ENCODE measurements at places on chromosomes 6 and 20.

- DNase-seq, result no peak
Observed at GRCh38 chr20:21339499-21339898, 36.4 kb downstream of the XRN2 start.

DNA sequence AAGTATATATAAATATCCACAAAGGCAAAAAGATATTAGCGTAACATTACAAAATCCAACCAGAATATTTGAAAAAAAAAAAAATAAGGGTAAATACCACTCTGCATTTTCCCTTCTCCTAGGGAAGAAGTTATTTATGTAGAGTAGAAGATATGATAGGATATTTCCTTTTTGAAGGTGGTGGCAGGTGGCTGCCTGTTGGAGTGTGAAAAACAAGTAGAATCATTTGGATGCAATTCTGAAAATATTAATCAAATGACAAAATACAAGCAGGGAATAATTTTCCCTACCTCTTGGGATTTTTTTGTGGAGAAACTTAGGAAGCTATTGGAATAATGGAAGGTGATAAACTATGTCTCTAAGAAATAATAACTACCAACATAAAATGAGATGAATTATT, 62.5 kb upstream of the OGFRL1 start:
- no peak for DNase-seq

GRCh38 chr20:23690581-23690980, 1.7 kb upstream of the CST4 start:
- no peak for DNase-seq

GRCh38 chr6:102549221-102549874, 1155.8 kb downstream of the GRIK2 start:
- no peak for DNase-seq

GRCh38 chr6:126824815-126825214, 293.7 kb upstream of the RSPO3 start:
- DNase-seq, result no peak

- DNase-seq, result no peak
Observed at GRCh38 chr6:144013486-144013909, 5.4 kb upstream of the PLAGL1 start.

GRCh38 chr6:26478985-26479278, 21.2 kb upstream of the BTN1A1 start:
- DNase-seq, result no peak

- DNase-seq, result no peak
Observed at GRCh38 chr6:71886184-71887005, at the start of gene RIMS1. Gene RIMS1 (plus strand): TSS chr6:71886550. CDS start chr6:71887024, 474 bp downstream.

DNA sequence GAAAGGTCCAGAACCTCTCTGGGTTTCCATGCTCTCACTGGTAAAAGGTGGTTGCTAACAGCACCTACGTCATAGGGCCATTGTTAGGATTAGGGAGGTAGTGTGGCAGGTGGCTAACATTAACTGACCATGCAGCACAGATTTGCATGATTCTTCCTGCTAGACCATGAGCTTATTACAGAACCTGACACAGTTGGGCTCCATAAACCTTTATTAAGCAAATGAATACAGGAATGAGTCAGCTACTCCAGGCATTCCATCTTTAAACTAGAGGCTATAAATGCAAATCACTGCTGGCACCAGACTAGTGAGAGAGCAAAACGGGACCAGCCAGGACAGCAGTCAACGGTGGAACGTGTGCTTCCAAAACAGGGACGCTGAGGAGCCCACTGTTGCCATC, 440.1 kb downstream of the PTPRT start:
- DNase-seq, result no peak

DNA sequence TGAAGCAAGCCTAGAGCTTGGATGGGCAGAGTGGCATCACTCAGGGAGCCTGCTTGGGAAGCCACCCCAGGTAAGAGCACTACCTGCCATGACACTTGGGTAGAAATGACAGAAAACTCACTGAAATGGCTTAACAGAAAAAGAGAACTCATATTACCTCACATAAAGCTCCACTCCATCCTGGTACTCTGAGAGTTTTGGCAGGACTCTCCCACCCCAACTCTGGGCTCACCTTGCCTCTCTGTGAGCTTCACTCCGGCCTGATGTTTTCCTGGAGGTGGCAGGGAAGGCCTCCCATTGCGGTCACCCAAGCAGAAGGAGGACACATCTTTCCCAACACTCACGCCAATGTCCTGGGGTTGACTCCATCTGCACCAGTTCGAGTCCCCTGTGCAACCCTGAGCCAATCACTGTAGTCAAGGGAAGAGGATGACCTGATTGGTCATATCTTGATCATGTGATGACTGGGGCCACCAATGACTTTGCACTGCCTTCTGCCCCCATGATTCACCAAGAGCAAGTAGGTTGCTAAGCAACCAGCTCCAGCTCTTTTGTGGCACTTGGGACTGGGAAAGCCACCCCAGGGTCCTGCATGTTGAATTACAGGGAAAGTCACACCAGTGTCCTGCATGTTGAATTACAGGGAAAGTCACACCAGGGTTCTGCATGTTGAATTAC, 446.1 kb upstream of the SULF2 start:
- DNase-seq, result no peak

GRCh38 chr6:44257753-44258324, 511 bp upstream of the SLC35B2 start:
- DNase-seq, result no peak

DNA sequence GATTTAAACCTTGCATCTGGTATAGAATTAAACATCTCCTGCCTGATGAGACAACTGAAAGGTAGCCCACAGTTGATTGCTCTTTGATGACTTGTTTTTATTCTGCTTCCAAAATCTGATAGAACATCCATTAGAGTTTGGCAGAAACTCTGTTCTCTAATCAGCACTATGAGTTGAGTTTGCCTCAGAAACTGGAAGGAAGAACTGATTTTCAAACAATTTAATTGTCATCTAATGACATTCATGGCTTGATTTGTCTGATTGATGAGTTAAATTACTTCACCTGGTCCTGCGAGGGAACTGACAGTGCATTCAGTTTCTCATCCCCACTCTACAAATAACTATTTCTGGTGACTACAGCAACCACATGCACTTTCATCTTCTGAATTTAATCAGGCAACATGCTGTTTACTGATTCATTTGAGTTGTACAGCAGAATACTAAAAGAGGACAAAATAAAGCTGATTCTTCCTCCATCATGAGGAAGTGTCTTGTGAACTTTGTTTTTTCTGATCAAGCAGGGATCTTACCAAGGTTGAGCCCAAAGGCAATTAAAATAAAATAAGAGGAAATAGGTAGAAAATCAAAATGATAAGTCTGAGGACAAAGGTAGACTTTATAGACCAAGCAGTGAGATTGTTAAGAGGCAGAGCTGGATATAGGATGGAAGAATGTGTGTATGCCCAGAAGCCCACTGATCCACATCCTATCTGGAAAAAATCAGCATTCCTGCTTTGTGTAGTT, 15.7 kb upstream of the MRAP2 start:
- DNase-seq, result no peak

GRCh38 chr6:109083657-109084056, 11.0 kb downstream of the SESN1 start:
- DNase-seq, result no peak

DNA sequence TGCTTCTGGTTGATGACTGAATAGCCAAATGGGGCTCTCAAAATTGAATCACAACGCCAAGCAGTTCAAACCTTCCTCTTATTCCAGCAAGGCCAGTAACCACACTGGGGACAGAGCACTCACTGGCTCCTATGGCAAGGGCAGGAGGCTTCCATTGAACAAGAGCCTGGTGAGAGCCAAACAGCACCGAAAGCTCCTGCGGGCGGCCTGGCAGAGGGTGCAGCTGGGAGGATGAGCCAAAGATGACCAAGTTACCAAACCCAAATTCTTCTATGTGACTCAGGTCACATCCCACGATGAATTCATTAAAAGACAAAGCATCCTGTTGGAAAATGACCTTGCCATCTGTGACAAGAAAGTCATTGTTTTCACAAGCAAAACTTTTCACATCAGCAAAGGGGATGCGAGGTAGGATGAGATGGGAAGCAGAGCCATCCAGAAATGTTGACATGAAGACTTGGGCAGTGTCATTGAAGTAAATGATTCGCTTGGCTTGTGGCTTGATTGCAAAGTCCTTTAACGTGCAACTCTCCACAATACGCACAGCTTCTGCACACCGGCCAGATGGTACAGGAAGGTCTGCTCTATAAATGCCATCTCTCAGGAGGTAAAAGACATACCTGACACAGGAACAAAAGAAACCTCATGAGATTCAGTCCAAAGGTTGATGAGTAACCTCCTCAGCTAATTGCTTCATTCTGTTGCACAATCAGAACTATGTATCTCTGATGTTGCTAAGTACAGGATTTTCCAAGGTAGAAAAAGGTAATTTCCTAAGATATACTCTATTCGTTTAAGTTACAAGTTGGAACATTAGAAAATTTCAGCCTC, 36.3 kb downstream of the ROS1 start:
- DNase-seq, result no peak

GRCh38 chr6:38813041-38813823, 98.1 kb downstream of the DNAH8 start:
- DNase-seq, result no peak

DNA sequence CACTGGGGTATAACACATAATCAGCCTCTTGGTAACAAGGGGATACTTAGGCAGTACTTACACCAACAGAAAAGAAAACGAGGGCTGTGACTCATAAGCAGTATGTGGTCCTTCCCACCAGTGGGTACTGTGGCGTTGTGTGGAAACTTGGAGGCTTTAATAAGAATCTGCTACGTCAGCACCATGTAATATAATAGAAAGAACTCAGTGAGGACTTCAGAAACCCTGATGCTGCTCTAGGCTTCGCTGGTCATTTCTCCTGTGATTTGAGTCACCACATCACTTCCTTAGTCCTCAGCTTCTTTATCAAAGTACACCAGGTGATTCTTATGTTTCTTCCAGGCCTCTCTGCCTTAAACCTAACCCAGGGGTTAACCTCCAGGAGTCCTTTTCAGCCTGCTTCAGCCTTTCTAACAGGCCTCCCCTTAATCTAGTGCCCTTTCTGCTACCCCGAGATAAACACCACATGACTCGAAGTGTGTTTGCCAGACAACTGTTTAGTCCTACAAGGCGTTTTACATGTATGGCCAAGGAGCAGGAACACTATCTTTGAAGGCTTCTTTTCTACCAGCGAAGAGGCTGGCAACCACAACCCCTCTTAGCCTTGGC, 68.5 kb downstream of the FYN start:
- no peak for DNase-seq

DNA sequence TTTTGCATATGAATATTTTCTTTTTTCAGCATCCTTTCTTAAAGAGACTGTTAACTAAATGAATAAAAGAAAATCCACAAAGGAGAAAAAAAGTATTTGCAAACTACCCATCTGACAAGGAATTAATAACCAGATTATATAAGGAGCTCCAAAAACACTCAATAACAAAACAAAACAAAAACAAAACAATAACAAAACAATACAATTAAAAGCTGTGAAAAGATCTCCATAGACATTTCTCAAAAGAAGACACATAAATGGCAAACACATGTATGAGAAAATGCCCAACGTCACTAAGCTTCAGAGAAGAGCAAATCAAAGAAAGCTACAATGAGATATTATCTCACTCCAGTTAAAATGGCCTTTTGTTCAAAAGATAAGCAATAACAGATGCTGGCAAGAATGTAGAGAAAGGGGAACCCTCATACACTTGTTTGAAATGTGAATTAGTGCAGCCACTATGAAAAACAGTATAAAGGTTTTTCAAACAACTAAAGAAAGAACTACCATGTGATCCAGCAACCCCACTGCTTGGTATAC, 1310.0 kb upstream of the EYS start:
- DNase-seq, result no peak

- DNase-seq, result no peak
Observed at GRCh38 chr6:105993341-105994117, 92.6 kb upstream of the PRDM1 start.

GRCh38 chr6:10721850-10722569, 860 bp upstream of the TMEM14C start:
- no peak for DNase-seq

DNA sequence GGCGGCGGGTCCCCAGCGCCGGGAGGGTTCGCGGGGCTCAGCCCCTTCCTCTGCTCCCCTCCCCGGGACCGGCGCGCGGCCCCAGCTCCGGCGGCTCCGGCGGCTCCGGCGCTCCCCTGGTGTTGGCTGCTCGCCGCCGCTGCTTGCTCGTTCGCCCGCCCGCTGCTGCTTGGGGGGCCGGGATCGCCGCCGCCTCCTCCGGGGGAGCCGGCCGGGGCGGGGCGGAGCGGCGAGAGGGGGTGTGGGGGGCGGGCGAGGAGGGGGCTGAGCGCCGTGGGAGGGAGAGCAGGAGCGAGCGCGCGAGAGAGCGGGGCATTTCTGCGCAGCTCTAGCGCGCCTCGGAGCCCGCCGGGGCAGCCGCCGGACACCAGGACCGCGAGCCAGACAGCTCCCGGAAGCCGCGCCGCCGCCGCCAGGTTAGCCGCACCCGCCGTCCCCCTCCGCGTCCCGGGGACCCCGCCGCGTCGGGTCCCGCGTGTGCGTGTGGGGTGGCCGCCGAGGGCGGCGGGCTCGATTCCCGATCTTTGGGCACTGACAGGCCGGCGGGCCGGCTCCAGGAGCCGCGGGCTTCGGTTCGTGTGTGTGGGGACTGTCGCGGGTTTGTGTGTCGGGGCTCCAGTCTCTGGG, 62.0 kb upstream of the EPB41L1 start:
- no peak for DNase-seq

- DNase-seq, result no peak
Observed at GRCh38 chr6:112010328-112010727, 43.6 kb upstream of the CCN6 start.

- DNase-seq, result no peak
Observed at GRCh38 chr20:57205606-57206219, 60.7 kb downstream of the BMP7 start.

GRCh38 chr20:63363013-63363957, 2.1 kb upstream of the CHRNA4 start:
- no peak for DNase-seq

DNA sequence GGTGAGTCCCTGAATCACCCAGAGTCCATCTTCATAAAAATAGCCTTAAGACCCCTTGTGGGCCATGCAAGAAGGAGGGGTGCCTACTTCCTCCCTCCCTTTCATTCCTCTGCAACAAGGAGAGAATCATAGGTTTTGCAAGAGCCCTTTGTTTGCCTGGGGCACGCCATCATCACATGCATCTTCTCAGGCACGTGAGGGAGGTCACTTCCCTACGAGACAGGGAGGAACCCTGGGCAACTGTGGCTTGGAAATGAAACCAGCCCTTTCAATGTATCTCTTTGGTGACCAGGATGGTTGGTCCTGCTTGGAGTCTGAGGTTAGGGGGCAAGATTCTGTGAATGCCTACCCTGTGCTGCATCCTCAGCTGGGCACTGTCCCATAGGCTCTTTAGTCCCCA, 194.8 kb downstream of the MAFB start:
- DNase-seq, result no peak
